ENCODE measurements at places on chromosomes 7 and 10.

- no peak for DNase-seq
Observed at GRCh38 chr10:76559892-76560220, 1077.8 kb downstream of the KCNMA1 start.

- DNase-seq, result no peak
Observed at GRCh38 chr10:21758239-21758638, 224.2 kb downstream of the MLLT10 start.

- DNase-seq, result peak; percentile 99
Observed at GRCh38 chr10:93384006-93384405, 98.1 kb downstream of the MYOF start.

DNA sequence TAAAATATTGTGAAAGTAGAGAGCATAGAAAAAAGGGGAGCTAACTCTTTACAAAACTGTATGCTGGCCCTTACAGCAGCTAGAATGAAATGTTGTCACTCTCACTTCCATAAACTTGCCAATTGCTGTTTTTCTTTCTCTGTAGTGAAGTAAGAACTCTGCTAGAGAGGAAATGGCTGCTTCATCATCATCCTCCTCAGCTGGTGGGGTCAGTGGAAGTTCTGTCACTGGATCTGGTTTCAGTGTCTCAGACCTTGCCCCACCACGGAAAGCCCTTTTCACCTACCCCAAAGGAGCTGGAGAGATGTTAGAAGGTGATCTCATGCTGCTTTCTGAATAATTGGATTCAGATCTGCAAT is 7.6 kb upstream of the ASCC1 start:
- no peak for DNase-seq

DNA sequence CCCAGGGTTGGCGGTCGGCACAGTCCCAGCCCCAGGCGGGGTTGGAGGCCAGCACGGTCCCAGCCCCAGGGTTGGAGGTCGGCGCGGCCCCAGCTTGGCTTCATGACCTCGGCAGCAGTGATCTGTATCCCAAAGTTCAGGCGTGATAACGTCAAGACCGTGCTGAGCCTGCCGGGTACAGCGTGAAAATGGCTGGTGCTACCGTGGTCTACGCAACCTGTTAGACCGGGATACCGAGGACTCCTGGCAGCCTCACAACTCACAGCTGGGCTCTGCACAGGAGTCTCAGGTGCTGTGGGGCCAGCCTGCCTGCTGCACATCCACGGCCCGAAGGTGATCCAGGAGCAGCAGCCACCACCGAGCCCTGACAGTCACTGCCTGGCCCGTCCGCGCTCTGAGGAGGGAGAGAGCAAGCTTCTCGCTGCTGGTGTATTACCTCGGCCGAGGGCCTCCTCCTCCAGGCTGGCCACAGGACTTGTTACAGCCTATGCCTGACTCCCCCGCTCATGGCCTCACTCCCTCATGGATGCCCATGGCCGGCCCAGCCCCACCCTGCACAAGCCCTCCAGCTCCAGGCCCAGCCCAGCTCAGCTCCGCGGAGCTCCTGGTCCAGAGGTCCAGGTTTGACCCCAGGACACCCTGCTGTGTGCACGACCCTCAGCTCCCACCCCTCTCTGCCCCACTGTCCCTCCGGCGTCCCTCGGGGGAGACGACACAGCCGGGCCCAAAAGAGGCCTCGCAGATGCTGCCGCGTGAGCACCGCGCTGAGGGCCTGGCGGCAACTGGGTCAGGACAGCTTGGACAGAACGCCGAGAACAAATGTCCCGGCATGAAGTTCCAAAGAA is 156.0 kb downstream of the ELFN1 start:
- no peak for DNase-seq

DNA sequence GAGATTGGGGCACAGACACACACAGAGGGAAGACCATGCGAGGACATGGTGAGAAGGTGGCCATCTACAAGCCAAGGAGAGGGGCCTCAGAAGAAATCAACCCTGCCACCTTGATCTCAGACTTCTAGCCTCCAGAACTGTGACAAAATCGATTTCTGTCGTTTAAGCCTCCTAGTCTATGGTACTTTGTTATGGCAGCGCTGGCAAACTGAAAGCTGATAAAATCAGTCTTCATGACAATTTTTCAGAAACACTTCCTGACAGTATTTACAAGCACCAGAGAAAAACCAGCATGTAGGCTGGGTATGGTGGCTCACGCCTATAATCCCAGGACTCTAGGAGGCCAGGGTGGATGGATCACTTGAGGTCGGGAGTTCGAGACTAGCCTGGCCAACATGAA is 4.2 kb downstream of the PARP12 start:
- DNase-seq, result no peak

DNA sequence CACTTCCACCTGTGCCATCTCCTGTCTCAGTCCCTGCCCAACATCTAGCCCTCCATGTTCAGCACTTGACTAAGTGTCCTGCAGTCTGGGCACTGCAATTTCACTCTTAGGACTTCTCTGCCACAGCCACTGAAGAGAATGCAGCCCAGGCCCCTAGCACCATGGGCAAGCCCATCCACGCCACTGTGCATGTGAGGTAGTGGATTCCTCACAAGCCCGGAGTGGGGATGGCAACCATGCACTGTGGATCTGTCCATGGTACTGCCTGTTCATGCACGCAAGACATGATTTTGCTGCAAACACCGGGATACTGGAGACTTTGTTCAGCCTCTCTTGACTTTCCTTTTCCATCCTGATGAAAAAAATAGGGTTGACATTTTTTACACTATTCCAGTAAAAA is 12.3 kb downstream of the DDC start:
- DNase-seq, result peak; percentile 70

GRCh38 chr10:31075434-31075833 is 43.8 kb upstream of the ZNF438 start:
- DNase-seq, result peak; percentile 91

DNA sequence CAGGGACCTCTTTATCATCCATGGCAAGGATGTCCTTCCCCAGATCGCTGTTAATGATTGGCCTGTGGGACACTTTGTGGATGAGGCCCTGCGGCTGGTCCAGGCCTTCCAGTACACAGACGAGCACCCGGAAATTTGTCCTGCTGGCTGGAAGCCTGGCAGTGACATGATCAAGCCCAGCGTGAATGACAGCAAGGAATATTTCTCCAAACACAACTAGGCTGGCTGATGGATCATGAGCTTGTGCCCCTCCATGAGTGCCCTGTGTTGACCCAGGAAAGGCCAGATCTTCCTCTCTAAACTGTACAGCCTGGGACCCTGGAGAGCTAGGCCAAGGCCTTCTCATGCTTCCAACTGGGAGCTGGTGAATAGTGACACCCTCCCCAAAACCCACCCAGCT is 124.1 kb downstream of the CUL2 start:
- DNase-seq, result no peak

DNA sequence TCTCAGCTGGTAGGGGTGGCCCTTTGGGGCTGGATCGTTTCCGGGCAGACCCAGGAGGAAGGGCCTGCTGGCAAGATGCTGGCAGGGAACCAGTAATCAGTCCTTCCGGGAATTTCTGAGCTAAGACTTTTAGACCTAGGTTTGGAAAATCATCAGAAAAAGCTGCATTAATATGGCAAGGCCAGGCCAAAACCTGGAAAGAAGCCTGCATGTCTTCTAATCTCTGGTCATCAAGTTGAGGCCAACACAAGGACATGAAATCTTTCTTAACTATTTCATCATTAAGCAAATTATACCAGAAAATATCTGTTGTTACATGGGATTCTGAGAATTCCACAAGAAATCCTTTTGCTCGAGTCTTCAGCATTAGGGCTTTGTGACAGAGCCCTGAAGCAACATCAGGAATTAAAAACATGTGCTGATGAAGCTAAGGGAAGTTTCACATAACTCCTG is 19.9 kb downstream of the CPA1 start:
- DNase-seq, result no peak

DNA sequence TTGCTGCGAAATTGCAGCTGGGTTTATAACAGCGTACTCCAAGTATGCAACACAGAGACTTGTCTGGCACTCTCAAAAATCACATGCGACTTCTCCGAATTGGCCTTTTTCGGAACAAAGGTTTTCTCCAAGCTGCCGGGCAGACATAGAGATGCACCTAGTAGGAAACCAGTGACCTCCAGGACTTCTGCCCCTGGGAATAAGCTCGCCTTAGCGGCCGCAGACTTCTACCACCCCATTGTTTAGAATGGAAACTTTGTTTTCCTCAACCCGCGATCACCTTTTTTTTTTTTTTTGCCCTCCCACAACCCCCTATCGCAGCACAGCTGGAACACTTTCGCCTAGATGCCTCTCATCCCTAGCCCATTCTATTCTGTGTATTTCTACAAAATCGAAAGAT is 4.9 kb upstream of the HOXA10 start:
- DNase-seq, result no peak

DNA sequence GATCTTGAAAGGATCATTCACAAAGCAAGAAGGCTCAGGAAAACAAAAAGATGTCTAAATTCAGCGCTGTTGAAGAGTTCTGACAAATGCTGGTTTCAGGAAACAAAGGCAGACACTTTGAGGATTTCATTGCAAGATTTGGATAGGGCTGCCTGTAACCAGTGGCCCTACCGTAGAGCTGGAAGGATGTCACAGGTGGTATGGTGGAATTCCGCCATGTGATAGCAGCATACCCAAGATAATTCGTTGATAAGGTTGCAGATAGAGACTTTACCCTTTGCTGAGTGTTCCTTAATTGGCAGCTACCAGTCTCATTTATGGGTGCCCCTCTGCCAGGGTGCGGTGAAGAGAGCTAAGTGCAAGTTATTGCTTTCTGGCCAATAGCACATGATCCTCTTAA is 100.1 kb downstream of the WDR11 start:
- no peak for DNase-seq

- peak; percentile 95 for DNase-seq
Observed at GRCh38 chr7:30469303-30469702, 9.3 kb downstream of the NOD1 start.

- peak; percentile 97 for DNase-seq
Observed at GRCh38 chr10:11757454-11757820, 15.3 kb downstream of the ECHDC3 start.

DNA sequence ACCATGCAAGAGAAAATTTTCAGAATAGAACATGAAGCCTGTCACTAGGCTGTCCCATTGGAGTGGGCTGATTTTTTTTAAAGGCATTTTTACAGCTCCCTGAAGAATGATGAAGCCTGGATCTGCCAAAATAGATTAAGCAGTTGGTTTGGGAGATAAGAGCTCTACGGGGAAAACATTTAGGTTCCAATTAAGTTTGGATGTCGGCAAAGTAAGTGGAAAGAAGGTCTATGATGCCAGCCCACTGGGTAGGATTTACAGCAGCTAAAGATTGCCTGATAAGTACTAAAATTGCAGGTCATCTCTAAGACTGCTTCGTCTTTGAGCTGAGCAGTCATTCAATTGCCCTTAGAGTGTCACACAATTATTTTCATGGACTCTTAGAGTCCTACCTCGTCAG is 939.2 kb upstream of the CELF2 start:
- no peak for DNase-seq

DNA sequence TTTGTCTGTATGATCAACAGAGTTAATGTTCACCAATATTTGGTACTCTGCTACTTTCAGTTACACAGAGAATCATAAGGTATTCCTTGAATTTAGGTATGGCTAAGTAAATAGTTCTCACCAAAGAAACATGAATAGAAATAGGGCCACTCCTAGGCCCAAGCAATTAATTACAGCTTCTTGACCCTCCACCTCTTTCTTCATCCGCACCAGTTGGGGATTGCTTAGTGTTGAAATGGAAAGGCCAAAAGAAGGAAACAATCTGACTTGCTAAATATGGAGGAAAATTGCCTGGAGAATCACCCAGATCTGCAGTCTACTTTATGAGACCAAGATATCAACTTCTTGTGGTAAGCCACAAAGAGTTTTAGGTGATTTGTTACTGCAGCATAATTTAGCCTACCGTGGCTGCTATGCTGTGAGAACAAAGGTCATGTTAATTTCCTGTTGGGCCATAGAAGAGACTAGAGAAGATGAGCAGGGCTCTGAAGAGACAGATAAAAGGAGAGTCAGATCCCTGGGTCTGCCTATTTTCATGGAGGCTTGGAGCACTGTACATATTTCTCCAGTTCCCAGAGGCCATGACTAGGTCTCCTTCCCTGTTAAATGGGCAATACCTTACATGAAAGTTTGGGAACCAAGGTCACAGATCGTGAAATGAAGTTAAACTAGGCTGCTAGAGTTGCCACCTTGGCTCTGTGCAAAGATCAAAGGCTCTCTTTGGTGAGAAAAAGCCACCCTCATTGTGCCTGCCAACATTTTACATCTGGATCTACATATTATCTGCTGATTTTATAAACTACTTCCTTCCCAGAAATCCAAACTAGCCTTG is 93.3 kb upstream of the GDF10 start:
- DNase-seq, result no peak

GRCh38 chr10:10845185-10845584 is 172.5 kb upstream of the CELF2 start:
- DNase-seq, result no peak

GRCh38 chr7:47658886-47659635 is 77.2 kb upstream of the TNS3 start:
- no peak for DNase-seq

DNA sequence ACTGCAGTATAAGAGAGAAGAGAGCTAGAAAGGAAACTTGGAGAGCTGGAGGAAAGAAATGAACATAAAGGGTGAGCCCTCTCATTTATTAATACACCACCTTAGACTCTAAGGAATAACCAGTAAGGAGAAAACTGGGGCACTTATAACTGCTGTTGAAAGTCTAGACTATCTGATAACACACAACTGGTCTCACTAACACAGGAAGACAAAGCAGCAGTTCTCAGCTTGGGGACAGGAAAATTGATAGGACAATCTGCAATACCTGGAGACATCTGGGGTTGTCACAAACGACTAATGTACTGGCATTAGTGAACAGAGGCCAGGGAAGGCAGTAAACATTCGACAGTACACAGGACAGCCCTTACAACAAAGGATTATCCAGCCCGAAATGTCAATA is 6.8 kb downstream of the ELMO1 start:
- DNase-seq, result no peak

- DNase-seq, result peak; percentile 66
Observed at GRCh38 chr7:21084286-21084685, 297.6 kb upstream of the SP8 start.

DNA sequence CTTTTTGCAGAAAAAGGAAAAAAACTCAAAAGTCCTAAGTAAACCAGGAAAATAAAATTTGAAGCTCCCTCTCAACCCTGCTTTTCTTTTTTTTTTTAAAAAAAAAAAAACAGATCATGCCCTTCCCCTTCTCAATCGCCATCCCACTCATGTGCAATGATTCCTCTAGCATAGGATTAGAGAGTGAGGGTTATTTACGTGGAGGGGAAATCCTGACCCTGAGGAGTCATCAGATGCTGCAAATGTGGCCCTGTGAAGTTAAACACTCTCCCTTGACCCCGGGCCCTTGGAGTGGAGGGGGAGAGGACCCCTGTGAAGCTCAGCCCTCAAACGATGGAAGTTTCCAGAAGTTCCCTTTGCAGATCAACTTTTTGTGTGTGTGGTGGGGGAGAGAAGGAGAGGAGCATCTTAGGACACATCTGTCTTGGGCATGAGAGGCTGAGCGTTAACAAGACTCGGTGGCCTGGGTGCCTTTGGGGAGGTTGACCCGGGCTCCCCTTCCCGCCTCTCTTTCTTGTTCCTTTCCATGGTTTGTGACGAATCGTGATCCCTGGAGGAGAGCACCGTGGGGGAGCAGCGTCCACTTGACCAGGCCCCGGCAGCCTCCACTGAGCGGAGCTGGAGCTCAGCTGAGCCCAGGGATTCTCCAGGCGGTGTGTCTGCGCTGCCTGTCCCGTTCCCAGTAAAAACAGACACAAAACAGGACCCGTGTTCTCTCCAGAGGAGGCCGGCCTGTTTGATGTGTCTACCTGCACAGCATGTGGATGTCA is 1.5 kb upstream of the SHH start:
- DNase-seq, result no peak

GRCh38 chr10:45518741-45519140 is 144.7 kb downstream of the ALOX5 start:
- DNase-seq, result no peak

All from epithelial cell of esophagus (primary cell).